Glomerular endothelial cell (primary cell): ENCODE measurements at places on chromosomes 13 and 19. TPM values are rescaled to one million over a fixed set of nuclear protein-coding genes. Genes with fewer than 3 reads are reported as not detected.

- DNase-seq, result no peak
Observed at GRCh38 chr13:46211116-46211482, 629 bp upstream of the LRRC63 start.

GRCh38 chr19:58406818-58407657, 1.4 kb upstream of the ZNF584 start:
- no peak for DNase-seq

GRCh38 chr13:64158908-64159307, 2743.3 kb upstream of the PCDH20 start:
- DNase-seq, result peak; percentile 72

REEP6 gene
- 4.3 and 4.4 TPM in 2 replicates for total RNA-seq

SLC10A2 gene
- total RNA-seq, result not detected in 2 replicates

ARHGAP45 gene
- total RNA-seq, result 23.0 and 27.0 TPM in 2 replicates
